Esophagus squamous epithelium (tissue), 5 donors: ENCODE measurements at places on chromosomes 7 and 10.

- no peak for DNase-seq
Measured at GRCh38 chr10:132632851-132633684, 95.5 kb downstream of the INPP5A start.

DNA sequence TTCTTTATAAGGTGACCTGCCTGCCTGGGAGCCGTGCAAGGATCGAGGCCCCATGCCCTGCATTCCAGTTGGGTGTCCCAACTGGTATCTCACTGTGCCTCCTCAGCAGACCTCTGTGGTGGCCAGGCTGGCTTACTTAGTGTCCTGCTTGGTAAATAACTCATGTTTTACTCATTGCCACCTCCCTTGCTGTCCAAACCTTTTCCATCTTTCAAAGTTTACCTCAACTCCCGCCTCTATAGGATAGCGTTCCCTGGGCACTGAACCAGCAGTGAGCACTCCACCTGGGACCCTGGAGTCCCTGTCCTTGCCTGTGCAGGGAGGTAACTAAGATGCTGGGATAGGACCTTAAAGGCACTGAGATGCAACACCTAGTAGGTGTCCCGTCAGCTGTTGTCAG, 33.6 kb downstream of the SLC18A2 start:
- DNase-seq: no peak

DNA sequence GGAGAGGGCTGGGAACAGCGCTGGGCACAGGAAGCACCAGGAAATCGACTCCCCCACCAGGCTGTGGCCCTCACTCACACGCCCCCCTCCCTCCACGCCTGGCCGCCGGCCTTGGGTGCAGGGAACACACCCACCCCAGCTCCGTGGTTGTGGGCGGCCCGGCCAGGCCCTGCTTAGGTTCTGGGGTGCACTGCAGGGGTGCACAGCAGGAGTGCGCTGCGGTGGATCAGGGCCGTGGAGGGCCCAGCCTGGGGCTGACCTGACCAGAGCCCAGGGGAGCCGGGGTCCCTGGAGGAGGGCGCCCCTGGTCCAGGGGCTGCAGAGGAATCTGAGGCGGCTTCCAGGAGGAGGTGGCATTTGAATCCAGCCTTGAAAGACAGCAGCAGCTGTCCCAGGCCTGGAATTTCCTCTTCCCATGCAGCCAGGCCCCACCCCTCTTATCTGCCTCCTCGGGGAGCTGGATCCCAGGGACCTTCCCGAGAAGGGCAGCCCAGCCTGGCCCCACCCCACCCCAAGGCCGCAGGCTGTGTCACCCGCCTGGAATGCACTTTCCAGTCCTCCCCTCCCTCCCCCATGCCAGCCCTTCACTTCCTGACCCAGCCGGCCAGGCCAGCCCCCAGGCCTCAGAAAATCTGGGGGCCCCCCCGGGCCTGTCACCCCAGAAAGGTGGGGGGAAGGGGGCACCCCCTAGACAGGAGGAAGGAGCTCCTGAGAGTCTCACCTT, 18.4 kb upstream of the PDGFA start:
- DNase-seq: no peak

DNA sequence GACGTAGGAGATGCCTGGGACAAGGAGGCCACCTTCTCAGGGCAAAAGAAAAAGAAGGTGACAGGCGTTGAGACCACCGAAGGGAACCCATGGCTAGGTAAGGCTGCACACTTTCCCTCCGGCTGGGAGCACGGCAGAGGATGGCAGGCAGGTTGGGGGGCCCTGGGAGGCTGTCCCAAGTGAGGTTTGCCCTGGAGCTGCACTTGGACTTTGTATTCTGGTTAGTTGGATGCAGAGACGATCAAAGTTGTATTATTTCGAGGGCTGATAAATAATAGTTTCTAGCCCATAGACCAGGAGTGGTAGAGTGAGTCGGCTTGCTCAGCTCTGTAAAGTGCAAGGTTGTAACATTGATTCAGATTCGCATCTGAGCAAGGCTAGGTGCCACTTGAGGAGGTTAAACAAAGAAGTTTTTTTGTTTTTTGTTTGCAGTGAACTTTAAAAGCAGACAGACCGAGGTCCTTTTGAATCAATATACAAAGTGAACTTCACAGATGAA, 608 bp downstream of the ENTPD7 start:
- no peak for DNase-seq

DNA sequence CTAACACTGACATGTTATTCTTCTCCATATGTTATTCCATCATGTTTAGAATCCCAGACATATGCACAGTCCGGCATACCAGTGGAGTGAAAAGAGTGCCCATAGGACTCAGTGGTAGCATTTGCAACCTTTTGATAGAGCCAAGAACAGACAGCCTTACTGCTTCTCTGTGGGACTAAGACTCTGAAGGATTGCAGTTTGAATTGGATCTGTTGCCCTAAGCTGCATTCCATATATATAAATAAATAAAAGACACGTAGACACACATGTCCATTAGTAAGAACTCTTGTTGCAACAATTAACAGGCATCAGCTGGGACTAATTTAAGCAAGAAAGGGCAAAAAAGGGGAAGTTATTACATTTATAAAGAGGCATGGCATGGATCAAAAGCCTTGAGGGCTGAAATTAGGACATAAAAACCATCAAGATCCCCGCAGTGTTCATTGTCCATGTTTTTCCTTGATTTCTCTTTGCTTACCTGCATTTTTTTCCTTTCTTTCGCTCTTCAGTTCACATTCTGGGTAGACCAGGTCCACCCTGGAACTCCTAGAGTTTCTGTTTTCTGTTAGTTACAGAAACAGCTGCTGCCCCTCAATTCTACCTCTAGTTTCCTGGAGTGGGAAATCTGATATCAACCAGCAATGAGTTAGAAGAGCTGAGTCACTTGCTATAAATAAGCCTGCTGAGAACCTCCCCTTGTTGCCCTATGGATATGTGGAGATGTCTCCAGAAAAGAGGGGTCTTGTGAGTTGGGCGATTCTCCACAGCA, 132.4 kb downstream of the SORCS1 start:
- DNase-seq: no peak

DNA sequence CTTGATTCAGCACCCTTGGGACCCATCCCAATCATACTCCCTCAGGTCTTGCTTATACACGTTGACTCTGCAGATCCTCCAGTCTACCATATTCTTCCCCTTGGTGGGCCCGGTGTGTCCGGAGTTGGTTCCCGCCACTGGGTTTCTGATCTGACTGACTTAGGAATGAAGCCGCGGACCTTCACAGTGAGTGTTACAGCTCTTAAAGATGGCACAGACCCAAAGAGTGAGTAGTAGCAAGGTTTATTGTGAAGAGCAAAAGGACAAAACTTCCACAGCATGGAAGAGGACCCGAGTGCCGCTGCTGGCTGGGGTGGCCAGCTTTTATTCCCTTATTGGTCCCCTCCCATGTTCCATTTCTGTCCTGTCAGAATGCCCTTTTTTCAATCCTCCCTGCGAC, 5.9 kb upstream of the GDF10 start:
- no peak for DNase-seq

DNA sequence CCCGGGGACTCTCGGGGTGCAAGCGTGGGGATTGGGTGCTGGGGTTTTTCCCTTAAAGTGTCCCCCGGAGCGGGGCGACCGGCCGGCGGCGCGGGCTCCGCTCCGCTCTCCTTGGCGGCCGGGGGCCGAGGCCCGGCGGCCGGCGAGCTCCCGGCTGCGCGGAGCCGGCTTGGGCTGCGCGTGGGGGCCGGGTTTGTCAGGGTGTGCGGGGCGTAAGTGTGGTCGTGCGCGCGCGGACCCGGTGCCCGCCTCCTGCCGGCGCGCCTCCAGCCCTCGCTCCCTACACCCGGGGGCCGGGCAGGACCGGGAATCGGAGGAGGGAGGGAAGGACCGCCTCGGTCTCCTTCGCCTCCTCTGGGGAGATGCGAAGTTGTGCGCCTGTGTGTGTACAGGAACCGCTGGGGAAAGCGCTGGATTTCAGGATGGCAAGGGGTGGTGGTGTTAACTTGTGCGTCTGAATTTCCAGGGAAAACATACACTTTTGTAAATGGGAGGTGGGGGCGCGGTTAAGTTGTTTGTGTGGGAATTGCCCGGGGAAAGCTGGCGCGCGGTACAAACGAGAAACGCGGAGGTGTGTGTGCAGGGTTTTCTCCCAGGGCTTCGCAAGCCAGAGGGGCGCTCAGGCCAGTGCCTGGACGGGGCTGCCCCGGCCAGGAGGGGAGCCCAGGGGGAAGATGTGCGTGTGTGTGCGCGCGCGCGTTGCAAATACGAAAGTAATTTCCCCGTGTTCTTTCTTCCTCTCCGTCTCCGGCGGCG, 737 bp downstream of the ZMIZ1 start:
- no peak for DNase-seq

DNA sequence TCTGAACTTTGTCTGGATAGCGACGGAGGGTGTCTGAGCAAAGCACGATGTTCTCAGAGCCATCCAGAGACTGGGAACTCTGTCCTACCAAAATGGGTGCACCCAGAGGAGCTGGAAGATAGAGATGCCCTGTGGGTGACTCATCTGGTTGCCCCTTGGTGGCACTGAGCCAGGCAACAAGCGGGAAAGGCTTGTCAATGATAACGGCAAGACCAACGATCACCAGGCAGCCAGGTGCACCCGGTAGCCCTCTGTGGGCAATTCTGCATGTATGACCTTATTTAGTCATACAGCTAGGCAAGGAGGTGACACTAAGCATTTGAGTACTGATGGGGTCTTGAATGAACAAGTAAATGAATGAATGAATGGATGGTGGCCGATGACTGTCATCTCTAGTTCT, 2.8 kb upstream of the ELN start:
- no peak for DNase-seq

GRCh38 chr7:34928052-34928451, 109.2 kb downstream of the DPY19L1 start:
- no peak for DNase-seq

DNA sequence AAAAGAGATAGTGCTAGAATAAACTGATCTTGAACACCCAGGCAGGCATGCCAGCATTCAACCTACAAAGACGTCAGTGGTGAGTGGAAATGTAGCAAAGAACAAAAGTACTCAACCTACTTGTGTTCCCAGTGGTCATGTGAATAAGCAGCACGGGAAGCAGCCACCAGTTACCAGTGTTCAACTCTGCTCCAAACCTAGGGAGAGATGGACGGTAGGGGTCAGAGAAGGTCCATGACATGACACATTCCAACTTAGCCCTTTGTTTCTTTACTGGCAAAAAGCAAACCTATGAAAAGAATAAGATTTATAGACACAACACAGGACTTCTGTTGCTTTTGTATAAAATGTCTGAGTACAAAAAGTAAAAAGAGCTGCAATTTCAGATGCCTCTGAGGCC, 511.4 kb downstream of the XPNPEP1 start:
- no peak for DNase-seq

- DNase-seq: no peak
Measured at GRCh38 chr10:46518028-46518725, 38.3 kb downstream of the GPRIN2 start.

- DNase-seq: no peak
Measured at GRCh38 chr10:13938950-13939349, 352.2 kb downstream of the PRPF18 start.

GRCh38 chr10:96502561-96503282, 11.0 kb downstream of the TLL2 start:
- DNase-seq: no peak

DNA sequence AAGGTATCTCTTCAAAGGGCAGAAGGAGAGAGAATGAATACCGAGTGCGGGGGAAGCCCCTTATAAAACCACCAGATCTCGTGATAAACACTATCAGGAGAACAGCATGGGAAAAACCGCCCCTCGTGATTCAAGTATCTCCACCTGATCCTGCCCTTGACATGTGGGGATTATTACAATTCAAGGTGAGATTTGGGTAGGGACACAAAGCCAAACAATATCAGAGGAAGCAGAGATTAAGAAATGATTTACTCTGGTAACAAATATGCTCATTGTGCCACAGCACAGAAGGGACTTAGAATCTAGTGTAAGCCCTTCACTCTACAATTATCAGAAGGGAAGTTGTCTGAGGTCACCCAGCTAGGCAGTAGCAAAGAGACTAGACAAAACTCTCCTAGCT, 40.1 kb upstream of the ZNRF2 start:
- DNase-seq: no peak

- DNase-seq: no peak
Measured at GRCh38 chr7:525740-526139, 6.1 kb upstream of the PDGFA start.

- DNase-seq: no peak
Measured at GRCh38 chr10:67808704-67809103, 29.3 kb downstream of the DNAJC12 start.

GRCh38 chr10:63054889-63055611, 78.1 kb upstream of the NRBF2 start:
- DNase-seq: no peak

DNA sequence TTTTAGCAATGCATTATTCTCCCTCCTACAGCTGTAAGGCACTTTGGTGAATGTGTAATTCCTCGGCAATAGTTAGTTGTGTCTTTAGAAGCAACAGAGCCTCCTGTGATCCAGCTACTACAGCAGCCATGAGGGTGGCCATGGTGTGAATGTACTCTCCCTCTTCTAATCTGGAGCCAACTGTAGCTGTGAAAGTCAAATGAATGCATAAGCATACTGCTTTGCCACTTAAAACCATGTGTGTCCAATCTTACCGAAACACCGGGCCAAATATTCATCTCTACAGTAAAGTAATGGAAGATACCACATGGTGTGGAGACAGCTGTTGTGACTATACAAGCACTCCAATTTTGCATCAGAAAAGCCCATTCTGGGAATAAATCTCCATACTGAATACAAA, 195.0 kb downstream of the DNAJC1 start:
- DNase-seq: no peak

- DNase-seq: no peak
Measured at GRCh38 chr7:94832051-94832450, 75.3 kb upstream of the PPP1R9A start.

DNA sequence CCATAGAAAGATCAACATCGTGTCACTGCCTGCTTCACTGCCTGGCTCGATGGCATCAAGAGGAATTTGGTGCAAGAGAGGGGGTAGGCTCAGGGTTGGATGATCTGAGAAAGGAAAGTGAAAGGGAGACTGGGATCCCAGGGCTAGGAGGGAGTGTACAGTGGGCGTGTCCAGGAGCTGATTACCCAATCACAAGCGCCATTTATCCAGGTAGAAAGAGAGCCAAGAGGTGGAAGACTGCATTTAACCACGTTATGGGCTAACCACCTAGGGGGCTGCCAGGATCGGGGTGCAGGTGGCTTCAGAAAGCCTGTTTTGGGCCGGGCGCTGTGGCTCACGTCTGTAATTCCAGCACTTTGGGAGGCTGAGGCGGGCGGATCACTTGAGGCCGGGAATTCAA, 10.3 kb downstream of the PODXL start:
- DNase-seq: no peak

- DNase-seq: no peak
Measured at GRCh38 chr7:28362812-28363211, 49.5 kb upstream of the CREB5 start.

- no peak for DNase-seq
Measured at GRCh38 chr10:92690915-92691590, 1.3 kb downstream of the HHEX start.

GRCh38 chr10:98302741-98303365, 34.9 kb upstream of the LOXL4 start:
- DNase-seq: no peak
